ENCODE measurements at places on chromosomes 11 and 22. TPM values are rescaled to one million over a fixed set of nuclear protein-coding genes. Genes with fewer than 3 reads are reported as not detected.

OR56B4 gene
- not detected for total RNA-seq

OR2D3 gene
- total RNA-seq: not detected

FRMD8 gene
- 59.0 TPM for total RNA-seq

TMEM109 gene
- total RNA-seq: 87.6 TPM

LMNTD2 gene
- 2.3 TPM for total RNA-seq

MAJIN gene
- total RNA-seq: not detected

TNKS1BP1 gene
- total RNA-seq: 94.4 TPM
